ENCODE measurements at places on chromosomes 12 and 14.

GRCh38 chr12:115206801-115207200, 522.8 kb upstream of the TBX3 start:
- DNase-seq: no peak

DNA sequence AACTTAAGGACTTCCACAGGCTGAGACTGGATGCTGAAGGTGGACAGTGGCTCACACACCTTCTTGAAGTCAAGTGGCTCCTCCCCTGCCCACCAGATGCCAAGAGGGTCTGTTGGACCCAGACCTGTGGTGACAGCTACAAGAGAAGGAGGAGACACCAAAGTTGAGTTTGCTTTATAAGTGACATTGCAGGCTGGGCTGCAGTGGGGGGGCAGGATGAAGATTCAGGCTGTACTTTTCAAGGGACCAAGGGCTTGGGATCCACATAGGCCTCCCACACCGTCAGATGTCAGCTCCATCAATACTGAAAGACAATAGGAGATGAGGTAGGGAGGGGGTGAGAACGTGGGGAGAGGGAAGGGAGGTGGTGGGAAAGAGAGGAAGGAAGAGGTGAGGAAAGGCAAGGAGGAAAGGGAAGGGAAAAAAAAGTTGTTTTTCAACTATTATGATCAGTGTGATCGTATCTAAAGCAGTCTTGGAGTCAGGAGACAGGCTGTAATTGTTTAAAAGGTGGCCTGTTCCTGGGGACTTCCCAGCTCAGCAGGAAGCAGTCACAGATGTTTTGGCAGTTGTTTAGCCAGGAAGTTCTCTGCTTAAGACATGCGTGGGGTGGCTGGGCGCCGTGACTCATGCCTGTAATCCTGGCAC, 84.1 kb upstream of the RESF1 start:
- DNase-seq: no peak

GRCh38 chr12:98513379-98514322, 1.7 kb upstream of the TMPO start:
- no peak for DNase-seq

GRCh38 chr12:76422543-76423438, 74.6 kb upstream of the BBS10 start:
- no peak for DNase-seq

DNA sequence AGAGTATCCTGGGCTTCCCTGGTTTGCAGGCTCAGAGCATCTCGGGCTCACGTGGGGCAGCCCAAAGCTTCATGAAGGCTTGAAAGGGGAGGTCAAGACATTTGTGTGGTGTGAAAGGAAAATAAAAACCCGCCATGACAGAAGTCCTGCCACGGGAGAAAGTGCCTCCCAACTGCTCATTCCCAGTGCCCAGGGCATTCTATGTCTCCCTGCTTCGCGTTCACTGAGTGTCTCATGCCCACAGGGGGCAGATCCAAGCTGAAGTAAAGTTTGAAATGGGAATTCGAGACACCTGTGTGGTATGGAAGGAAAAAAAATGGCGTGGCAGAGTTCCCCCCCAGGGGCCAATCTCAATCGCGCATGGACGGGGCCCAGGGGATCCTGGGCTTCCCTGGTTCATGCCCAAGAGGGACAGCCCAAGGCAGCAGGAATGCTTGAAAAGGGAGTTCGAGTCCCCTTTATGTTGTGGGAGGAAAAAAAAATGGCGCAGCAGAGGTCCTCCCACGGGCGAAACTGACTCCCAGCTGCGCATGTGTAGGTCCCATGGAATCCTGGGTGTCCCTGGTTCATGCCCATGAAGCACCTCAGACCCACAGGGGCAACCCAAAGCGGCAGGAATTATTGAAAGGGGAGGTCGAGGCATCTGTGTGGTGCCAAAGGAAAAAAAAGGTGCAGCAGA, 576.7 kb downstream of the ALG10 start:
- no peak for DNase-seq
